Stimulated activated CD8-positive, alpha-beta memory T cell treated with anti-CD3 and anti-CD28 coated beads, Interleukin-15, amount 100 ng/mL, for 48 hours (primary cell): ENCODE measurements at places on chromosomes 3 and 15.

- no peak for DNase-seq
Measured at GRCh38 chr3:10950476-10951294, 41.9 kb upstream of the SLC6A1 start.

DNA sequence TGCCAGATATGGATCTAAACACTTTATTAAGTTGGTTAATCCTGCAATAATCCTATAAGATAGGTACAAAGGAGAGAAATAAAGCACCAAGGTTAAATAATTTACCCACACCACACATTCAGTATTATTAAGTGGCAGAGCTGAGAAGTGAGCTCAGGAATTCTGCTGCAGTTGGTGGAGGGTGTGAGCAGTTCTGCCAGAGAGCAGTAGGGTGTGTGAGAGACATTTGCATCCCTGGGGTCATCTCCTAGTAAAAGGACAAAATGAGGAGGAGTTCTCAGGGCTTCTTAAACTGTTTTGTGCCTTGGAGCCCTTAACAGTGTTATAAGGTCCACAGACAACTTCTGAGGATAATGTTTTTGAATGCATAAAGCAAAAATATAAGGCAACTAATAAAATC, 484.5 kb downstream of the TAFA4 start:
- DNase-seq: no peak

GRCh38 chr3:4824926-4825325, 154.3 kb upstream of the BHLHE40 start:
- DNase-seq: no peak

- no peak for DNase-seq
Measured at GRCh38 chr3:170585937-170586310, at the start of gene SLC7A14. Gene SLC7A14, minus strand, starts transcription at chr3:170586075. Its CDS starts 59,139 bp downstream, at chr3:170526936.

GRCh38 chr3:85760342-85760741, 801.6 kb downstream of the CADM2 start:
- DNase-seq: no peak

- DNase-seq: no peak
Measured at GRCh38 chr15:85615930-85616329, 178.8 kb downstream of the KLHL25 start.

DNA sequence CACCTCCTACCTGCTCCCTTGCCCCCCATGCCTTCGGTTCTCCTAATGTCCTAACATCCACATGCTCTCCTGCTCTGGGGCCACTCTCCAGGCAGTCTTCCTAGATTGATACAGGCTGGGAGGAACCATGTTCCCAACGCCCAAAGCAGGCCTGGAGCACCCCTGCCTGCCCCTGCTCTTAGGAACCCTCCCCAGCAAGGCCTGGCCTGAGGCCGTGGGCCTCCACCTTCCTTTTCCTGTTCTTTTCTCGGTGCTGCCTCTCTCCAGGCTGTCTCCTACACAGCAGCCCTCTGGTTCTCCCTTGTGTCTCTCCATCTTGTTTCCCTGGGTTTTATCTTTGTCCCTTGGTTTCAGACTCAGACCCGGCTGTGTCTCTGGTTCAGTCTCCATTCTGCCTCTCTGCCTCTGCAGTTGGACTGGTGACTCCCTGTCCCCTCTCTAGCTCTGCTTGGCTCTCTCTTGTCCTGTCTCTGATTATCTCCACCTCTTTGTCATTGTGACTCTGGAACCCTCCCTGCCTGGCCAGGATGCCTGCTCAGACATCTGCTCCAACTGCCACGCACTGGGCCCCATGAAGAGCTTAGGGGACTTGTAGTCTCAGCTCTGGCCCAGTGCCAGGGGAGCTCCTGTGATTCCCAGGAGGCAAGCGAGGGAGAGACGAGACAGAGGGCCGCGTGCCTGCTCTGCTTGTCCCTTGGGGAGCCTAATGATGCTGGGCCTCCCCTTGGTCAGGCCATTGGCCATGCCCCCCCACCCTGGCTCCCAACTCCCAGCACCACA, 26.0 kb upstream of the RPL29 start:
- DNase-seq: no peak

- DNase-seq: no peak
Measured at GRCh38 chr3:64898941-64899340, 211.1 kb upstream of the ADAMTS9 start.

GRCh38 chr15:24067733-24068501, 380.8 kb upstream of the NDN start:
- no peak for DNase-seq

DNA sequence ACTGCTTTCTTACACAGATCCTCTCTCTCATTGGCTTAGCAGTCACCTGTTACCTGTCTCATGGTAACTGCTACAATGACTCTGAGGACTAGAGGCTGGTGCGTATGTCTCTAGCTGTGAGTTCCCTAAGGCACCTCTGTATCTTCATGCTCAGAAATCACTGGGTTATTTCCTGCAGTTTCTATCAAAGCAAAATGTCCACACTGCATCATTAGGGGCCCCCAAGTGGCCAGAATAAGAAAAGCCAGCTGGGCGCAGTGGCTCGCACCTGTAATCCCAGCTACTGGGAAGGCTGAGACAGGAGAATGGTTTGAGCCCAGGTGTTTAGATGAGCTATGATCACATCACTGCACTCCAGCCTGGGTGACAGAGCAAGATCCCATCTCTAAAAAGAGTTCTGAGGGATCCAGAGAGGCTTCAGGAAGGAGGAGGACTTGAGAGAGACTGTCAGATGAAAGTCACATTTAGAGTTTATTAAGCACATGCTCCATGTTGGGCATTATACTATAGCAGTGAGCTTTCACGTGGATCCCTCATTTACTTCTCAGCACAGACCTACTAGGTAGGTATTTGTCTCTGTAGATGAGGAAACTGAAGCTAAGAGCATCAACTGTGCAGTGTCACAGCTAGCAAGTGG, 2.3 kb upstream of the VPS18 start:
- no peak for DNase-seq

DNA sequence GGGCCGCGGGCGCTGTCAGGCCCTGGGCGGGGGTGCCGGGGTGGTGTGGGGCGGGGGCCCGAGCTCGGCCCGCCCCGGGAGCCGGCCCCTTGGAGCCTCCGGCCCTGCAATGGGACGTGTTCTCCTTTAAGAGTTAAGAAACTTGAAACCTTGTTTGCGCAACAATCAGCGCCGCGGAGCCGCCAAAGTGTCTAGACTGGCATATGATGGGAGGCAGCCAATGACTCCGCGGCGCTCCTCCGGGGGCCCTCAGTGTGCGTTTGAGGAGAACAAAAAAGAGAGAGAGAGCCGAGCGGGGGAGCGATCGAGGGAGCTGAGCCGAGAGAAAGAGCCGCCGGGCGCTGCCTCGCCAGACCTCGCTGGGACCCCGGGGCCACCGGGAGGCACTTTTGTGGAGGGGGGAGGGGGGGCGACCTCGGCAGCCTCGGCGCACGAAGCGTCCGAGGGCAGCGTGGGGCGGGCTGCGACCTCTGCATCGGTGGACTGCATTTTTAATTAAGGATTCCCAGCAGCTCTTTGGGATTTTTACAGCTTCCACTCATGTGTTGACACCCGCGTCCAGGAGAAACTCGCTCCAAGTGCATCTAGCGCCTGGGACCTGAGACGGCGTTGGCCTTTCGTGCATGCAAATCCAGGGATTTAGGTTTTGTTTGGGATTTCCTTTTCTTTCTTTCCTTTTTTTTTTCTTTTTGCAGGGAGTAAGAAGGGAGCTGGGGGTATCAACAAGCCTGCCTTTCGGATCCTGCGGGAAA, at the start of gene SMAD6:
Gene SMAD6, plus strand, starts transcription at position 202 of the 752 bp plus-strand sequence. CDS start 1,023 bp downstream, outside the sequence.
- DNase-seq: peak; percentile 77

- DNase-seq: no peak
Measured at GRCh38 chr3:108222853-108223565, 785 bp upstream of the IFT57 start.

DNA sequence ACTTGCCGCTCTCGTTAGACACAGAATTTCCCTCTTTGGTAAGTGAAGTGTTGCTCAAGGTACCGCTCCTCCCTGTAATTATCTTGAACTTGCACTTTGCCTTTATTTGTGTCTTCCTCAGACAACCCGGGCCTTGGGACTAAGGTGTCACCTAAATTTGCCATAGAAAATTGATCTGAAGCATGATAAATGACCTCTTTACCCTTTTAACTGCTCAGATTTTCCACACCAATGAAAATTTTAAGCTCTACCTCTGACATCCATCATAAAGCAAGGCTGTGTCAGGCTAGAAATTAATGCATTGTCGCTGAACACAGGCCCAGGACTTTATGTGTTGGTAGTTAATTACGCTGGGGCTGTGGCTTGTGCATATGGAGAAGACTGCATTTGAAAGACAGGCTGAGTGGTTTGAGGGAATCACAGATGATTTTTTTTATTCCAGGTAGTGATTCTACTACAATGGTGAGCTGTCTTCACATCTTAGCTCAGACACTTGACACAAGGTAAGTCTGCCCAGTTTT, 199.6 kb upstream of the CHRM5 start:
- no peak for DNase-seq

DNA sequence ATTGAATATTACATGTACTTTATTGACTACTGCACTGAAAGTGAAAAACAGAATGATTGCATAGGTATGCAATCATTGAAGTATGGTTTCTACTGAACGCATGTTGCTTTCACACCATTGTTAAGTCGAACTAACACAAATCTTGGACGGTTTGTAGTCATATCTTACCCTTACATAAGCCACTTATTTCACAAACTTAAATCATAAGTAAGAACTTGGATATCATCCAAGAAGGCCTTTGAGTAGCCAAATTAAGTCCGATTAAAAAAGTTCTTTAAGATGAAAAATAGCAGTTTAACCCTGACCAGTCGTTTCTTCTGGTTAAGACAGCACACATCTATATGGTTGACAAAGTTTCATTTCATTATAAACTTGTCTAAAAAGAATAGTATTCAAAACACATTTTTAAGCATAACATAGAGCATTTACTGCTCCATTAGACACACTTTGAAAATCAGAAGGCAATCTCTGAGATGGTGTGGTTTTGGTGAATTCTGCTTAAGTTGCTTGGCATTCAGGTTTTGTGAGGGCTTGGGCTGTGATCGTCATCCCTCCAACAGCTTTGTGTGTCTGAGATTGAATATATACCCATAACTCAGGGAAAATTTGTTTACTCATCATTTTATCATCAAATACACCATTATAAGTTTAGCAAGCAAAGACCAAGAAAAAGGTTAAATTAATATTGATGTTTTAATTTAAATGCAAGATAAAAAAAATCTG, 92.2 kb downstream of the NFKBIZ start:
- no peak for DNase-seq

DNA sequence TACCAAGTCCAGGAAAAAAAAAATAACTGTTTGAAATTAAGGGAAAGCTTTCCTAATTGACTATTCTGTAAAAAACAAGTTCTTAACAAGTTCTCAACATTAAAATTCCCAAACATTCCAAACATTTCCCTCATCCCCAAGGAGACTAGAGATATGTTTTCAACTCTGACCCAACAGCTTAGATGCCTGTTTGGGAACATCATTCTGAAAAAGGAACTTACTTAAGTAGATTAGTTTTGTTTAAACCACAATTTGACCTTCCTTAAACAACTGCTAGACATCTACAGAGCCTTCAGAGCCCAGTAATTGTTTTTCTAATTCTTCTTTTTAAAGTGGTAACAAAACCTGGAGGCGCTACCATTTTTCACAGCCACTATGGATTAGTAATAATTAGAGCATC, 12.8 kb downstream of the UBR1 start:
- DNase-seq: no peak

GRCh38 chr3:98361289-98361688, 7.6 kb downstream of the OR5K4 start:
- DNase-seq: no peak

DNA sequence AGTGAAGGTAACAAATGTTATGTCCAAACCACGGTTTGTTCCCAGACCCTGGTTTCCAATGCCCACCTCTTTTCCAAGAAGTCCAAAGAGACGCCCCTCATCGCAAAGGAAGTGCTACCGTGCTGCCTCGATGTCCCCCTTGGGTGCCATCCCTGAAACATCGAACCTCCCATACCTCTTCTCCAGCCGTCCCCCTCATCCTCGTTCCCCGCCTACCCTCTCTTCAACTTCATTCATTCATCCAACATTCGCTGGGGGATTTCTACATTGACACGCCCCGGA, 467 bp downstream of the TIPIN start:
- no peak for DNase-seq

DNA sequence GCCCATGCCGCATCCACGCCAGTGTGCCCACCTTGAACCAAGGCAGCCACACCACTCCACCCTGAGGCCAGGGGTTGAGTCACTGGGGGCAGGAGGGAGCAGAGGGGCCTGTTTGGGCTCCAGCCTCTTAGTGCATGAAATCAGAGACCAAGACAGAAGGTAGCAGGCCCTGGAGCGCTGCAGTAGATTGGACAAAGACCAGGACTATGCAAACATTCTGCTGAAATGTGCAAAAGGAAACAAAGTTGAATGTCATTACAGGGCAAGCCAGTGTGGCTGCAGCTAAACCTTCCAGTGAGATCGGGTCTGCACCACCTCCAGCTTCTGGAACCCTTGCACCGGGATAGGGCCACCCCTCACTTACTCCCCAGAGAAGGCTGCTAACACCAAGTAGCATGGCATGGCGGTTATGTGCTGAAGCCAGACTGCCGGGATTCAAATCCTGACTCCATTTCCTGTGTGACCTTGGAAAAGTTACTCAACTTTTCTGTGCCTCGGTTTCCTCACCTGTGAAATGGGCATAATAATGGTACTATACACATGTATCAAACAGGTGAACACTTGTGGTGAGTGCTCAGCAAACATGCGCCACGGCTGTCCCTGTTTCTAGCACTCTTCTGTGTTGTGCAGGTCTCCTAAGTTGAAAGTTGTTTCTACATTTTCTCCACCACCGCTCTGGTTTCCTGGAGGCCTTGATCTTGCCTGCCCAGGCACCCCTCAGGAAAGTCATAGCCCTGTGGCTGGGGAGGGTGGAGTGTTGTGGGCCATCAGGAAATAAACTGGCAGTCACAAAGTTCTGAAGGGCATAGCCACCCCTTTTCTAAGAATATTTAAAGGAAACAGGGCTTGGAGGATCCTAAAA, 25.0 kb upstream of the GP9 start:
- DNase-seq: no peak
